Hematopoietic multipotent progenitor cell treated with erythropoietin and hydrocortisone succinate and interleukin-3 and kit ligand, for 8 days (in vitro differentiated cells): ENCODE measurements at places on chromosomes 1 and 21.
A peak's percentile ranks its signal among the peaks of the same experiment; 100 is the strongest.

GRCh38 chr1:59699227-59699847, 115.4 kb upstream of the HOOK1 start:
- DNase-seq: peak; percentile 51

GRCh38 chr1:1563688-1564087, 11.0 kb downstream of the SSU72 start:
- DNase-seq: no peak

- DNase-seq: peak; percentile 70
Measured at GRCh38 chr21:25717491-25718147, 17.1 kb downstream of the ATP5PF start.

GRCh38 chr1:25922971-25923552, 16.8 kb upstream of the STMN1 start:
- DNase-seq: peak; percentile 50

DNA sequence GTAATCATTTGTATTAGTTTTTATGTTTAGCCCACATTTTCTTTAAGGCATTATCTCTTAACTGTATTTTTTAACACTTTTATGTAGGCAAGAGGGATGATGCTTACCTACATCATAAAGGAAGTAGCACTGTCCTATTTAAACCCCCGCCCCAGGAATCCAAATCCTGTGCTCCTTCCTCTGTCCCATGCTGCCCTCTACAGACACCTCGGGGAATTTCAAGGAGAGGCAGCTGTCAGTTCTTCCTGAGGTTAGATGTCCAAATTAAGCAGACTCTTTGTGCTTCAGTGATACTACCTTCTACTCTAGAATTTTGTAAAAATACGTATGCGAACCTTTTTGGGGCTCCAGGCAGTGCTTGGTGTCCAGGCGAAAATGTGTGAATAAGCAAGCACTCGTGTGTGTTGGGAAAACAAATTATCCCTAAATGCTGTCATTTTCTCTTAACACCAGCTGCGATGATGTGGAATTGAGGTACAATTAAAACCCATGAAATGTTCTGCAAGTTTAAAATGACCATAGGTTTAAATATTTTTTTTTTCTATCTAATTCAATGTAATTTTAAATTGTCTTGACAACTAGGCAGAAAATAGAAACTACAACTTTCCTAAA, 19.2 kb downstream of the CRCT1 start:
- peak; percentile 57 for DNase-seq

DNA sequence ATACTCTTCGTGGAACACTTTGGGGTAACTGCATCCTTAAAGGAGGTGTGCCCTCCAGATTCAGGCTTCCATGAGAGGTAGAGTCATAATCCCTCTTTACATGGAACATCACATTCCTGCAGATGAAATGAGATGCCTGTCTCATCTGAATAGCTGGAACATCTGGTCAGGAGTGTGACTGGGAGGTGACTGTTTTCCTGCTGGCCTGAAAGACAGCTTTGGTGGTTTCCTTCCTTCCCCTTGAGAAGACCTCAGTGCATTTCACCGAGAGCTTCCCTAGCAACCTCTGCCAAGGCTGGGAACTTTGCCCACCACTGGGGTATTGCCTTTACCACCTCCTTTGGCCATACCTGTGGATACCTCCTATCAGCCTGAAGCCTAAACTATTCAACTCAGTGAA, 46.7 kb upstream of the GUCA2A start:
- DNase-seq: no peak

DNA sequence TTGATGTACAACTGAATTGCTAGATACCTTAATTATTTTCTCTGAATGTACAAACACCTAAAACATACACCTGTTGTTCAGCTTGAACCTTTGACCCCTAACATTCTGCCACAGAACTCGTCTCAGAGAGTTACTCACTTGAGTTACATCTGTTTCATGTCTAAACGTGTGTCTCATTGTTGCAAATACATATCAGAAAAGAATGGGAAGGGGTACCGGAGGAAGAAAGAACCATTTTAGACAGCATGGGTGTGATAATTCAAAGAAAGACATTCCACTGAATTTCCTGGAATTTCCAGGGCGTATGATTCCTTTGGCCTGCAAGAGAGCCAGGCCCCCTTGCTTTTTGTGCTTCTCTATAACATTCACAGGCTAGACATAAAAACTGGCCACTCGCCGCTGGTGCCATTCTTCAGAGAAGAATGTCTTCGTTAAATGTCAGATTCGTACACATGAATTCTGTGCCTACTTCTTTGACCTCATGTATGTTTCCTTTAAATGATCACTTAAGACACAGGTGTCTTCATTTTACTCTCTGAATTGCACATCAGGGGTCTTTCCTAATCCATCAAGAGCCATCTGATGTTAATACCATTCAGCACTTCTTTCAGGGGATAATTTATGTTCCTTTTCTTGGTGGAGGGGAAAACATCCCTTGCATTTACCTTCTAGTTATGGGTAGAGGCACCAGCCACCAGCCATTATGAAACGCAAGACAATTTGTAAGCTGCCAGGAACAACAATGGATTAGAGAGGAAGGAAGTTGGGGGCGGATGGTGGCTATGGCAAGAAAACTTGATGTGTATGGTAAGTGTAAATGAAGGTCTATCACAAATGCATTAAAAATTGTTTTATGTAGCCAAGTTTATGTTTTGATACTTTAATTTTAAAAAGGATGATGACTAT, 12.7 kb downstream of the ATF3 start:
- no peak for DNase-seq

DNA sequence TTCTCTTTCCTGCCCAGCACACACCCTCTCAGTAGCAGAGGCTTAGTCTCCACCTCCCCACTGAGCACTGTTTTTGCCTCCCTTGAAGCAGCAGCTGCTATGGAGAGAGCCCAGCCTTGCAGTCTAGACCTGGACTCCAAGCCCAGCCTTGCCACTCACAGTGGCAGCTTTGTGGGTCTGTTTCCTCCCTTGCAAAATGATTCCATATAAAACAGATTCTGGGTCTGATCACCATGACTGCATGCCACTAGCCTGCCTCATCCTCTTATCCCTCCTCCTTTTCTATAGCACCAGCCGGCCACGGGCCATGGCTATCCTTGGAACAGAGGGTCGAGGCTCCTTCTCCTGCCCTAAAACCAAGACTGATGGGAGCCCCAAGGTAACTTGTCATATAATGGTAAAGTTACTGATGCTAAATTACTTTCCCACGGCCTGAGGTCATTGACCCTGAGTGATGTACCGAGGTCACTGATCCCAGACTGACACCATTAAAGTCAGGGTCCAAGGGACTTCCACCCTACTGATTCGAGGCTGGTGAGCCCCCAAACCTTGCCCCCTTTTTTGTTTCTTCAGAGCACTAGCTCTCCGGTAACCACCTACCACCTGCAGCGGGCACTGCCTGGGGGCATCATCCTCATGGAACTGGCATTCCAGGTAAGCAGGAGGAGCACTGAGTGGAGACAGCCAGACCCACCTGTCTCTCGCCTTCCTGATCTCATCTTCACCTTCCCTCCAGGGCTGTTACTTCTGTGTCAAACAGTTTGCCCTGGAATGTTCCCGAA, 7.9 kb downstream of the HYI start:
- DNase-seq: no peak

GRCh38 chr1:91894036-91894761, 8.2 kb upstream of the TGFBR3 start:
- DNase-seq: no peak

GRCh38 chr21:42455196-42455595, 40.8 kb downstream of the RSPH1 start:
- DNase-seq: no peak

- DNase-seq: no peak
Measured at GRCh38 chr1:71424536-71424935, 343.7 kb upstream of the ZRANB2 start.

DNA sequence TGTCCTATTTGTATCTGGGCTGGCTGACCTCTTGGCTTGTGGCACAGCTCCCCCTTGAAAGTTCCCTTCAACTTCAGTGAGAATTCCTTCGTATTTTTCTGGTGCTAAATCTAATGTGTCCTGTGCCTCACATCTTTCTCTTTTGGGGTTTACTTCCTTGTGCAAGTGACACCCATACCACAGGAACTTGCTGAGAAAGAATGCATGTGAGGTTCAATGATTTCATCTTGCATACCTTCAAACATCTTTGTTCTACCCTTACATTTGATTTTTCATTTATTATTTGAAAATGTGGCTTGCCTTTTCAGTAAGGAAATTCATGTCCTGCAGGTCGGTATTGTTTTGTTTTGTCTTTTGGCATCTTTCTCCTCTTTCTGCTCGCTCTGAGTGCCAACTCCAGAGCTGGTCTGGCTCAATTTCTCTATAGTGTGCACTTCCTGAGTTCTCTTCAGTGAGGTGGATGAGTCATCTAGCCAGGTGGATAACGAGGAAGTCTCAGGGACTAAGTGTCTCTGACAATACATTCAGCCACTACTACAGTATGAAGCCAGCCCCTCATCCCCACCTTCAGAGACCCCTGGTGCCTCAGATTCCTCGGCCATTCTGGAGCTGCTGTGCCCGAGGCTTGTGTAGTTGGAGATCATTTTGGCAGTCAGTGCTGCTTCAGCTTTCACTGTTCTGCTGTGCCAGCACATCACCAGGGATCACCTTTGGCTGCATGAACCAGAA, 59.5 kb downstream of the RIPK4 start:
- no peak for DNase-seq

- DNase-seq: no peak
Measured at GRCh38 chr1:39737546-39738169, 1.0 kb upstream of the PPIE start.

- no peak for DNase-seq
Measured at GRCh38 chr1:236494586-236495466, 29.0 kb upstream of the LGALS8 start.

DNA sequence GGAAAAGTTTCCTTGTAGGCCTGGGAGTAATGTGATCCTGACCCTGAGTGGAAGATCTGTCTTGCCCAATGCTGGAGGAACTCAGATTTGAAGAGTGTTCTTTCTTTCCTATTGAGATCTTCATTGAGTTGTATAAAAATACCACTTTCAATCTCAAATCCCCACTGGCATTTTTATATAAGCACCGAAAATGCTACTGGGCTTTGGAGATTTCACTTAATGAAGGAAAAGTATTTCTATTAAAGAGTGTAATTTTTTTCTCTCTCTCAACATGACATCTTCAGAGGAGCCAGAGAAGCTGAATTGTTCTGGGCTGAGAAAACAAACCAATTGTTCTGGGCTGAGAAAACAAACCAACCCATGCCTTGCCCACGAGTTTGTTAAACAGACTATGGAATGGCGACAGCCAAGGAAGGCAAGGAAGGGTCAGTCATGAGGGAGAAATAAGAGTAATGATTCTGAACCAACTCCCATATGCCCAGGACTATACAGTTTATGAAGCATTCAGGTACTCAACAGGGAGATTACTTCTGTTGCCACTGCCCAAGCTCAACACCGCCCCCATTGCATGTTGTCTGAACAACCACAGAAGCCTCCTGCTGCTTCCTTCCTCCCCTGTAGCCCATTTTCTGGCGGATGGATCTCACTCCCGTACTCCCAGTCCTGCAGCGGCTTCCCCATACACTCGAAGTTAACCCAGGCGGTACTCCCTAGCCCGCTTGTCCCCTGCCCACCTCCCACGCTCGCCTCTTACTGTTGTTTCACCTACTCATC, 103.2 kb downstream of the BEND5 start:
- DNase-seq: no peak

DNA sequence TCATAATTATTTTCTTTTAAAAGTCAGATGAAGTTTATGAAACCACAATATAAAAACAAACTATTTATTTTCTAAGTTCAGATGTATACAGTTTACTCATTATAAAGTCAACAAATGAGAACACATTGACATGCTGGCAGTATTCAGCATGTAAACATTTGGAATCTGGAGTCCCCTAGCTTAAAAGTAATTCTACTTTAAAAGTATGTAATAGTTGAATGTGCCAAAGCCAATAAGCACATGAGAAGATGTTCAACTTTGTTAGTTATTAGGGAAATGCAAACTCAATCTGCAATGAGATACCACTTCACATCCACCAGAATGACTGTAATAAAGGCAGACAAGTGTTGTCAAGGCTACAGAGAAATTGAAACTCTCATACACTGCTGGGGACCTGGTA, 96.6 kb downstream of the RYR2 start:
- no peak for DNase-seq

- no peak for DNase-seq
Measured at GRCh38 chr21:14523234-14523633, 22.9 kb downstream of the SAMSN1 start.

DNA sequence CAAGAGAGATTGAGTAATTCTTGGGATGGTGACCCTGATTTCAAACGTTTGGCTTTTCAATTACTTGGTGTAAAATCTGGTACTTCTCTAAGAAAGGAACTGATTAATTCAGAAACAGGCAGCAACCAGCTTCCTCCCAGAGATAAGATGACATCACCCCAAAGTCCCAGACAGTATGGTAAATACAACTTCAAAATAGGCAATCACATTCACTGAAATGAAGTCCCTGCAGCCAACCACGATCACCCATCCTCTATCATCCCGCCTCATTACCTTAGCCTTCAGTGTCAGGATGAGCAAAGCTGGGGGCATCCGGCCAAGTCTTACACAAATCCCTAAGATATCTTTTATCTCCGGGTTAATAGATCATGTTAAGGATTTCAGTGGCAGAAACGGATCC, 26.4 kb upstream of the RUNX1 start:
- DNase-seq: no peak

GRCh38 chr1:181021811-181022434, 747 bp downstream of the STX6 start:
- DNase-seq: peak; percentile 41

GRCh38 chr1:1123581-1124507, 8.0 kb upstream of the C1orf159 start:
- peak; percentile 32 for DNase-seq

DNA sequence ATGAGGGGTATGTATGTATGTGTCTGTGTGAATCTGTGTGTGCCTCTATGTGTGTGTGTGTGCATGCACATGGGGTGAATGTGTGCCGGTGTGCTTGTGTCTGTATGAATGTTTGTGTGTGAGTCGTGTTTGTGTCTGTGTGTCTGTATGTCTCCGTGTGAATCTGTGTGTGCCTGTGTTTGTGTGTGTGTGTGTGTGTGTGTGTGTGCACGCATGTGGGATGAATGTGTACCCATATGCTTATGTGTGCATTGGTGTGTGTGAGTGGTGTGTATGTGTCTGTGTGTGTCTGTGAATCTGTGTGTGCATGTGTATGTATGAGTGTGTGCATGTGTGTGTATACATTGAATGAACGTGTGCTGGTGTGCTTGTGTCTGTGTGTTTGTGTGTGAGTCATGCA, 88.9 kb downstream of the MATN1 start:
- no peak for DNase-seq

GRCh38 chr1:26079178-26079563, 11.7 kb upstream of the TRIM63 start:
- no peak for DNase-seq

- no peak for DNase-seq
Measured at GRCh38 chr21:15061279-15061678, 3.5 kb downstream of the NRIP1 start.

- peak; percentile 78 for DNase-seq
Measured at GRCh38 chr1:90925928-90926869, 95.6 kb downstream of the ZNF644 start.

GRCh38 chr1:34188985-34189384, 12.3 kb downstream of the C1orf94 start:
- no peak for DNase-seq

- no peak for DNase-seq
Measured at GRCh38 chr1:241608379-241609033, 31.7 kb downstream of the CHML start.
